Activated gamma-delta T cell (primary cell): ENCODE measurements at places on chromosomes 7 and 10.

GRCh38 chr7:46723003-46723402 lies 801.9 kb upstream of the IGFBP3 start:
- no peak for DNase-seq

DNA sequence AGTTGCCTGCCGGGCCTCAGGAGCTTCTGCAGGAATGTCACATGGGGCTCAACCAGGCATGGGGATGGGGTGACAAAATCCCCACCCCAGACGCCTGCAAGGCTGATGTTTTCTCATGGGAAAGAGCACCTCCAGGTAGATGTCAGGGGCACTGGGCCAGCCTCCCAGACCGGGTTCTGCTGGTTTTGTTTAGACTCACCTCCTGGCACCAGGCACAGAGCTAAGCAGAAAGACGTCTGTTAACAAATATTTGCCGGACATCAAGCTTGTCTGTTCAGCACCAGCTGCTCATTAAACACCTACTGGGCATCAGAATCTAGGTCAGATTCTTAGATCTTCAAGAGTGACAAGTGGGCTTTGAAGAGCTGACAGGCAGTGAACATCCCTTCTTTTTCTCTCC lies 34.9 kb upstream of the TCERG1L start:
- DNase-seq = no peak

GRCh38 chr7:140914083-140914482 lies 10.6 kb downstream of the BRAF start:
- no peak for DNase-seq

DNA sequence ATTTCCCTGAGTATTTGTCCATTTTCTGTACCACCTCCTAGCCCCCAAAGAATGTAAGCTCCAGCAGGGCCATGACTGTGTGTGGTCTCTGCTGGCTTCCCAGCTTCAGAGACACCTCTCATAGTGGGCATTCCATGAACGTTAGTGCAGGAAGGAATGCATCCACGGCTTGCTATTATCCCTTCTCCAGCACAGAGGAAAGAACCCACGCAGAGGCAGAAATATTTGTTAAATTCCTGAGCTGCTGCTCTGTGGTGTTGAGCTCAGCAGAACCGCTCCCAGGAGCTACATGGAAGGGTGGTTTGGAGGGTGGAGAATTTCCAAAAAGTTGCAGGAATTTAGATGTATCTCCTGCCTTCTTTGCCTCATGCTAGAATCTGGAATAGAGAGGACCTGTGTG lies 275.2 kb downstream of the POU6F2 start:
- no peak for DNase-seq

DNA sequence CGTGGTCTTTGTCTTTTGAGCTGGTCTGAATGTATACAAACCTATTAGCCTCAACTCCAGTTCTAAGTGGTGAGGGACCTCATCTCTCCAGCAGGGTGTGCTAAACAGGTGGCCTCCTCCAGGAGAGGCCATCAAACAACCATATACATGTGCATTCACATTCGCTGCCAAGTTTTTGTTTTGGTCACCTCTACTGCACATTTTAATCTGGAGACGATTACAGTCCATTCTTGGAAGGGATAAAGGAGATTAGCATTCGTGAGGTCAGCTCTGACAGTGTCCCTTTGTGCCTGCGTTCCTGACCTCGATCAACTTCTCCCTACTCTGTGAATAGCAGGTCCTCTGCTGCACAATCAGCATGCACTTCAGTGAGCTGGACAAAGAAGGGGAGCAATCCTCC lies 60.8 kb downstream of the RHOBTB1 start:
- DNase-seq = no peak

DNA sequence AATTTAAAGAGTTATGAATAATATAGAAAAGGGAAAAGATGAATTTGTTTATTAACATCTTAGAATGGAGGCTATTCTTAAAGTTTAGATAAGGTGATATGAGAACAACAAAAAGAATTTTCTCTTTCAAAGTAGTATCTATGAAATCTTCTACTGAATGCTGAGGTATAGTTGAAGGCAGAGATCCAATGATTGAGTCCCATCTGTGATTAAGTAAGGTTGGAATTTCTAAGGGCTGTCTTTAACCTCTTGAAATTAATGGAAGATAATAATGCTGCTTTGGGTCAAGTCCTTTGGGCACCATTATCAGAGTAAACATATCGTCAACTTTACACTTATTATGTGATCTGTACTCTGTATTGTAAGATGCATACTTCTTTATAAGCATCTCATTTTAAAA lies 307.9 kb downstream of the PRKG1 start:
- no peak for DNase-seq

GRCh38 chr7:125668321-125668993 lies 738.8 kb upstream of the POT1 start:
- DNase-seq = no peak

- DNase-seq = no peak
These were observed 9.7 kb downstream of the ATP6V0E2 start for GRCh38 chr7:149883452-149883861.

GRCh38 chr7:138867744-138868143 lies 69.7 kb upstream of the ATP6V0A4 start:
- DNase-seq = no peak

DNA sequence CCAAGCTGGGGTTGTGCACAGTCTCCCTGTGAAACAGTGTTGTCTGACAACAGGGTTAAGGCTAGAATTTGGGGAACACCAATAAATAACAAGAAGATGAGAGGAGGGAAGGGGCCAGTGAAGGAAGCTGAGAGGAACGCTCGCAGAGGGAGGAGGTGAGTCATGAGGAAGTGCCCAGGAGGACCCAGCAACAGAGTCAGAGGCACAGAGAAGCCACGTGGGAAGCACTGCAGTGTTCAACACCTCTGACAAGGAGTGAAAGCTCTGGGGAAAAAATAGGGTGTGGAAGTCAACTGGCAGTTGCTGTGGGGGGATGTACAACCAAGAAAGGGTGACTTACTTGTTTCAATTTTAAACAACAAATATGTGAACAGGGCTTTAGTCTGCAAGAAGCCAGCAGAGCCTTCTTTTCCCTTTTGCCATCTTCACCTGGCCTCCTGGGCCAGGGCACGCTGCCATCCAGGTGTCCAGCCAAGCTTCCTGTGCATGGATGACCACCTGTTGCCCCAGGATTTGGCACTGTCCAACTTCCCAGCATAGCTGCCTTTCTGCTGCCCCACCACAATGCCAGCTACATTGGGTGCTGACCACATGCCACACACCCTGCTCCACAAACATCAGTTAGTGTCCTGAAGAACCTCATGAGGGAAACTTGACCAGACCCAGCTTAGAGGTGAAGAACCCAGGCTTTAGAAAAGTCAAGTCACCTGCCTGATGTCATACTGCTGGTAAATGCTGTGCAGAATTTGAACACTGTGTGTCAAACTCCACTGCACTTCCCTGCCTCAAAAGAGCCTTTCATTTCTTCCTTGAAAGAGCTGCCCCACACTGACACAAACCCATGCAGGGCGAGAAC lies 69.6 kb downstream of the ATXN7L1 start:
- DNase-seq = no peak

- no peak for DNase-seq
These were observed 46.7 kb downstream of the COBL start for GRCh38 chr7:51269911-51270310.

DNA sequence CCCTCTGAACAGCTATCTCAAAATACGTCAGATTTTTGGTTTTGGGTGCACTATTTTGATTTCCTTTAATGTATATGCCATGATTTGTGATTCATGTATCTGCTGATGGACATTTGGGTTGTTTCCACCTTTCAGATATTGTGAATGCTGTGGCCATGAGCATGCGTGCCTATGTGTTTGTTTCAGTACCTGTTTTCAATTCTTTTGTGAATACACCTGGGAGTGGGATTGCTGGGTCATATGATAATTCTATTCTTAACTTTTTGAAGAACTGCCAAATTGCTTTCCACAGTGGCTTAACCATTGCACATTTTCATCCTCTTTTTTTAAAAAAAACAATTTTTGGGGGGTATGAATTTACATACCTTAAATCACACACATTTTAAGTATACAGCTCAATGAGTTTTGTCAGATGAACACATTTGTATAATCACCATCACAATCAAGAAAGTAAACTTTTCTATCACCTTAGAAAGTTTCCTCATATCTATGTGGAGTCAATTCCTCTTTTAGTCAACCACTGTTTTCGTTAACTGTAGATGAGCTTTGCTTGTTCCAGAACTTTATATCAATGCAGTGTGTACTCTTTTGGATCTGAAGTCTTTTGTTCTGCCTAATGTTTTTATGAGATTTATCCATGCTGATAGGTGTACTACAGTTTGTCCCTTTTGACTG lies 36.9 kb downstream of the CYP26A1 start:
- DNase-seq = no peak

- DNase-seq = no peak
These were observed 7.8 kb downstream of the PDIA4 start for GRCh38 chr7:149020483-149020882.

DNA sequence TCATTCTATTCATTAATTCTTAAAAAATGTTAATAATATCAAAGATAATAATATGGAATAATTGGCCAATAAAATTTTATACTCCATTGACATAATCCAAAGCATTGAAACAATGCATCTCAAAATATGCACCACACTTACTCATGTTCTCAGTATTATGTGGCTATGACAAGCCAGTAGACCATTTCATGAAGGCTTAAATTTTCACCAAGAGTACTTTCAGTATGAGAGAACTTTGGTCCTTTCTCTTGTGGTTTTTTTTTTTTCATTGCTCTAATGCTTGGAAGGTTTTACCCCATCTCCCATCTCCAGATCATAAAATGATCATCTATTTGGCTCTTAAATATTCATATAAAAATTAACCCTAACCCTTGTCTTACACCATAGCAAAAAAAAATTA lies 45.5 kb upstream of the TMEM140 start:
- DNase-seq = no peak

DNA sequence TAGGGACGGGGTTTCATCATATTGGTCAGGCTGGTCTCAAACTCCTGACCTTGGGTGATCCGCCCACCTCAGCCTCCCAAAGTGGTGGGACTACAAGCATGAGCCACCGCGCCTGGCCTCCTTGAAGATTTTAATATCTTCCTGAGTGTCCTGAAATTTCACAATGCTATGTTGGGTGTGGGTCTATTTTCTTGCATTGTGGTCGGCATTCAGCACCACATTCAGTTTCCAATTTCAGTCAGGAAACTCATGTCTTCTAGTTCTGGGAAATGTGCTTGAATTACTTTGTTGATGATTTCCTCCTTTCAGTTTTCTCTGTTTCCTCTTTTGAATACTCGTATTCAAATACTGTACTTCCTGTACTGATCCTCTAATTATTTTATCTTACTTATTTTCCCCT lies 49.3 kb upstream of the IL6 start:
- no peak for DNase-seq

DNA sequence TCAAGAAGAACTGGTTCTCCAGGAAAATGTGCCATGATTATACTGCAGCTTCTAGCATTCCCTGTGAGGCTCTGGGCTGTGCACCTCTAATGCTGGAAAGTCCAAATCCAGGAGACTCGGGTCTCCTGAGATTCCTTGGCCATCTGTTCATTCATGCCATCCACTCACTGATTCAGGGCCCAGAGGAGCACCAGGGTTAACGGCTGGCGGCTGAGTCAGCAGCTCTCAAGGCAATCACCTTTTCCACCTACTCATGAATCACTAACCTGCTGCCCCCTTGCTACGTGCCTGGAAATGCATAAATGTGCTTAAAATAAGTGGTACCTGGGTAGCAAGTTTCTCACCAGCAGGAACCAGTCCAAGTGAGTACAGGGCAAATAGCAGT lies 132.7 kb downstream of the KCNMA1 start:
- DNase-seq = no peak

DNA sequence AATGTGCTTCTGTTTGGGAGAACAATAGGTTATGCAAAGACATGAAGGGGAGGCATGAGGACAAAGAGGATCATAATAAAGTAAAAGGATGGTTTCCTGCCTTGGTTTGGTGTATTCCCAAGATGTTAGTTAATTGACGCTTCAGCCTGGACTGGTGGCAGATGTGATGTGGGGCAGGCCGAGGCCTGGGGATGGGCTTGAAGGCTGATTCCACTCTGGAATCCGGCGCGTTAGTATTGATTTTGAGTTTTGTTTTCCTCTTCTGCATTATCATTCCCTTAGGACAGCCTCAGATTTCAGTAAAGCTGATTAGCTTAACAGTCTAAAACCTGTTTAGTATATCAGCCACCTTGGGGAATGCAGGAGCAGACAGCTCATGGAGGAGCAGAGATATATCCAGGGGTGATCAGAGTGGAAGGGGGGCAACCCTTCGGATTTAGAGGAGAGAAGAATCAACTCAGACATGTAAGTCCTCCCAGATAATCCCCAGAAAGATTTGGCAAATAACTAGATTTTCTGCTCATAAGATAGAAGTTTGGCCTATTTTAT lies 159.8 kb upstream of the MTPN start:
- no peak for DNase-seq

GRCh38 chr7:129719980-129720732 lies 108.6 kb downstream of the NRF1 start:
- no peak for DNase-seq

DNA sequence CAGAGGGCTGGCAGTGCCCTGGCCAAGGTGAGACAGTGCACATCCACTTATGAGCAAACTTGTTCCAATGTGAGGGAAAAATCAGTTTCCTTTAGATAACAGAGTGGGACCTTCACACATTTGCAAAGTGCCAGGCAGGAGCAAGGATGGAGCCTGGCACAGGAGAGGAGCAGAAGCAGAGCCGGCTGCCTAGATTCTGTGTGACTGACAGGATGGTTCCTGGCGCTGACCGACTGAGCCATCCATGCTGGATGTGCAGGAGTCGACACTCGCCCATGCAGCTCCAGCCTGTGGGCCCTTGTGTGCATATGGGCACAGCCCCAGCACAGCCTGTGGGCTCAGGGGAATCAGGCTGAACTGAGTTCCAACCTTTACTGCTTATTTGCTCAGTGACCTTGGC lies 346.5 kb downstream of the GRID1 start:
- no peak for DNase-seq

DNA sequence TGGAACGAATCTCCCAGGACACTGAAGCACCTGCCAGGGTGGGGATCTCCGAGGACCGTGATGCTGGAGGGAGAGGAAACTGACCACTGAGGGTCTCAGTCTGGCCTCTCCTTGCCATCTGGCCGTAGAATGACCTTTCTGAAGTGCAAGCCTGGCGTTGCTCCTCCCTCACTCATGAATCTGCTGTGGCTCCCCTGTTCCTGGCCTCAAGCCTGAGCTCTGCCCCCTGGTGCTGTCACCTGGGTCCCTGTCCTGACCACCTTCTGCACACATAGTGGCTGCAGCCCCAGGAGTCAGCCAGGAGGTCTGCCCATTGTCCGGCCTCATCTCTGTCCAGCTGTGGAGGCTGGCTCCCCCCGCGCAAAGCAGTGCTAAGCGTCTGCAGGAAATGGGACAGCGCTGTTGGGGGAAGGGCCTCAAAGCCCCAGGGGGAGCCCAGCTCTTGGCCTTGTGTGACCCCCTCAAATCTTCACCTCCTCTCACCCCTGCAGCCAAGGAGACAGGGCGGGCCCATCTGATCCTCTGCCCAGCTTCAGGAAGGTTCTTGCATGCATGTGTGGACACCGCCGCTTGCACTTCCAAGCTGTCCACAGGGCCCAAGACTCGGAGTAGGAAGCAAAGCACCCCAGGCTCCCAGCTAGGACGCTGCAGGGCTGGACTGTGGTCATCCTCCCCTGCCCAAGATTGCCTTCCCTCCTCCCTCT lies 65.7 kb downstream of the MYL10 start:
- no peak for DNase-seq
